Activated T-helper 1 cell treated with anti-CD3 and anti-CD28 coated beads, Interleukin-12 subunit alpha, Interleukin-12 subunit beta, Interleukin-2, Interleukin-4 antibody, amounts not matched to agents 30 ng/mL and 10 ng/mL and 1 ng/mL, durations not matched to agents 14 hours and 24 hours and 36 hours (primary cell): ENCODE measurements at places on chromosomes 2 and 18.

GRCh38 chr18:13613591-13614501 lies 112.5 kb downstream of the FAM210A start:
- DNase-seq, result no peak

DNA sequence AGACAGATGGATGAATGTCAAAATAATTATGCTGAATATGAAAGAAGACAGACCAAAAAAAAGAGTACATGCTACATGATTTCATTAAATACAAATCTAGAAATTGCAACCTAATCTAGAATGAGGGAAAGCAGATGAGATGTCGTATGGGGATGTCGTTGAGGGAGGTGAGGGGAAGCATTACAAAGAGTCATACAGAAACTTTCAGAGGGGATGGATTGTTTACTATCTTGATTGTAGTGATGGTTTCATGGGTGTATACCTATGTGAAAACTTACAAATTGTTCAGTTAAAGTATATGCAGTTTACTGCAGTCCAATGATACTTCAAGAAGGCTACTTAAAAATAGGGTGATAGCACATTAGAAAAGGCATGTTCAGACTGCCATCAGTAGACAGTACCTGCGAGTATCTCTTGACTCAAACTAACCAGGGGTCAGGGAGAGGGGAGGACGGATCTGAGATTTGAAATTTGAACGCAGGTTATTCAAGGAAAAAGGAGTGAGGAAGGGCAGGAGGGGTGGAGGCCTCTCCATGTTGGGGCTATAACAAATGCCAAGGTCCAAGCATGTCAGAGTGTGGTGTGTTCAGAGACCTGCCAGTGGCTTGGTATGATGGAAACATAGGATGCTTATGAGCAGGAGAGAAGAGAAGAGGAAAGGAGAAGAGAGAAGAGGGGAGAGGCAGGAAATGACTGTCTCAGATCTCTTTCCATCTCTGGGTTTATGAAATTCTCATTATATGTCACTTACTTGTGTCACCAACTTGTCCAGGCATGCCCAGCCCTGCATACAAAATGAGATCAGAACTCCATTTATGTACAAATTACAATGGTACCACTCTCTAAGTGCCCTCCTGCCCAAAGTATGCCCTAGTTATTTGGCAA lies 257.3 kb upstream of the CXCR4 start:
- DNase-seq, result no peak

DNA sequence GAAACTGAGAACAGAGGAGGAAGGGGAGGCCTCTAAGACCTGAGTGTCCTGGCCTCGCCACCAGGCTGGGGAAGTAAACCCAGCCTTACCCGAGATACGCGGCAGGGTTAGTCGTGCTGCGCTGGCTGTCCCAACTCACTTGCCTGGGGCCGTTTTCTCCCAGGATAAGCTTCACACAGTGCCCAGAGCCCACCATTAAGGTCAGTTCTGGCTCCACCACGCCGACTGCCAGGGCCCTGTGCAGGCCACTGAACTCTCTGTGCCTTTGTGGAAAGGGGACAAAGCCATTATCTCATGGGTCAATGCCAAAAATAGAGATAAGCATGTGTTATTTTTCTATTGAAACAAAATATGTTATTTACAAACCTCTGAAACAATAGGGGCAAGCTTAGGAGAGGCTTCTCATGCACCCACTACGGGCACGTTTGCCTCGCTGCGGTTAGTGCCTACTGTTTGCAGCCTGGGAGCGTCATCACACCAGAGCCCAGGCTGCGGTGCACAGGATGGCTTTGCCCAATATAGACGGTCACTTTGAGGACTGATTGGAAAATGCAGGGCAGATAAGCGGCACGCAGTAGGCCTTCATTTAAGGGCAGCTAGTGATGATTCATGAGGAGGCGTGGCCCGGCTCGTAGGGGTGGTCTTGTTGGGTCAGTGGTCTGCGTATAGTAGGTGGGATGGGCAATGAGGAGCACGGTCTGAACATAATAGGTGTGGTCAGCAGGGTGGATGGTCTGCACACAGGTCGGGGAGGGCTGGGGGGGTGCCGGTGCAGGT lies 242.1 kb downstream of the GLI2 start:
- DNase-seq, result no peak

DNA sequence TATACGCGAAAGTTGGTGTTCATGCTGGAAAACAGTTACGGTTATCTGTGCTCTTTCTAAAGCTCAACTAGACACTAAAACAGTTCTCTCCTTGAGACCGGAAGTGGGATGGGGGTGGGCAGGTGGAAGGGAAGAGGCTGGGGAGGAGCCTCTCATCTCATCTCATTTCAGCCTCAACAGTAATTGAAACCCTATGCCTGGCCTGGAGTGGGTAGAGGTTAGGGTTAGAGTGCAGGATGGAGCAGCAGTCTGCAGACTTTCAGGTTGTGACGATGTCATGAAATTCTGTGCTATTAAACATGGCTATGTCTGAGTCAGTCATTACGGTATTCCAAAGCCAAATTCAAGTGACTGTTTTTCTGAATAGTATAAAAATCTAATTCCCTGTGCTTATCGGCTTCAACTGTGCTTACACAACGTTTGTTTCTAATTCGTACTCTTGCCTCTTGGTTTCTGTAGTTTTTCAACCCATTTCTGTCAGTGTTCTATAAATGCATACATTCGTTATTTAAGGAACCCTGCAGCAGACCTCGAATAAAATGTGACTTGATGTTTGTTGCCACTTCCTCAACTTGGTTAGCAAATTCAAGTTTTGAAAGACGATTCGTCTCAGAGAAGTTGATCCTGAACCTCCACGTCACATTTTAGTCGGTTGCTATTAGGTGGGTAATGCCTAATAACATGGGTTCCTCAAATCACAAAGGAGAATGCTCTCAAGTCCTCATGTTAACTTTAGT lies 75.8 kb upstream of the TCF7L1 start:
- DNase-seq, result no peak
